HepG2 (cell line): ENCODE measurements at places on chromosomes 7 and 10.
A peak's percentile ranks its signal among the peaks of the same experiment; 100 is the strongest.

DNA sequence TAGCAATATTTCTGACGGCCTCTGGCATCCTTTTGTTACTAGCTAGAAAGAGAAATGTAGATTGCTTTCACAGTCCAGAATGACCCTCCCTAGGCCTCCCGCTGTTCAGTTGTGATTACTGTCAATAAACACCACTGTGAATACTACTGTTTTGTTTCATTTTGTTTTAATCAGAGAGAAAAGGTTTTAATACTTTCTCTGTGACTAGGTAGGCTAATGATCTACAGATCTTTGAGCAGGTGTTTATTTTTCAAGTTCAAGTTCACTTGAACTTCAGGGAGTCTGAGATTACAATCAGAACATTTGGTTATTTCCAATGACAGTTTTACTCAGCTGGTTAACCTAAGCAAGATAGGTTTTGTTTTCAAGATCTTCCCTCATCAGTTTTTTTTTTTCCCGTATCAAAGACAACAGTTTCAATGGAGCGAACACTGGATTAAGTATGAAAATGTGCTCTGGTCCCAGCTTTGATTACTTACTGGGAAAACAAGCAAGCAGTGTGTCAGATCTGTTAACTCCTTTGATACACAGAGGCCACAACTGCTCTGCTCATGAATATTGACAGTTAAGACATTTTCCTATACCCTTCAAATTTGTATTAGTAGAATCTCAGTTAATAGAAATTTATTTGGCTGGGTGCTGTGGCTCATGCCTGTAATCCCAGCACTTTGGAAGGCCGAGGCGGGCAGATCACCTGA, 34.8 kb downstream of the VKORC1L1 start:
- peak; percentile 34 for DNase-seq
- H3K27me3 ChIP-seq = no peaks in the 10 kb centered on the region
- no peaks in the 10 kb centered on the region; the same call in 2 of the 3 replicates for H3K36me3 ChIP-seq
- H3K4me3 ChIP-seq = no peak overlapping the region

DNA sequence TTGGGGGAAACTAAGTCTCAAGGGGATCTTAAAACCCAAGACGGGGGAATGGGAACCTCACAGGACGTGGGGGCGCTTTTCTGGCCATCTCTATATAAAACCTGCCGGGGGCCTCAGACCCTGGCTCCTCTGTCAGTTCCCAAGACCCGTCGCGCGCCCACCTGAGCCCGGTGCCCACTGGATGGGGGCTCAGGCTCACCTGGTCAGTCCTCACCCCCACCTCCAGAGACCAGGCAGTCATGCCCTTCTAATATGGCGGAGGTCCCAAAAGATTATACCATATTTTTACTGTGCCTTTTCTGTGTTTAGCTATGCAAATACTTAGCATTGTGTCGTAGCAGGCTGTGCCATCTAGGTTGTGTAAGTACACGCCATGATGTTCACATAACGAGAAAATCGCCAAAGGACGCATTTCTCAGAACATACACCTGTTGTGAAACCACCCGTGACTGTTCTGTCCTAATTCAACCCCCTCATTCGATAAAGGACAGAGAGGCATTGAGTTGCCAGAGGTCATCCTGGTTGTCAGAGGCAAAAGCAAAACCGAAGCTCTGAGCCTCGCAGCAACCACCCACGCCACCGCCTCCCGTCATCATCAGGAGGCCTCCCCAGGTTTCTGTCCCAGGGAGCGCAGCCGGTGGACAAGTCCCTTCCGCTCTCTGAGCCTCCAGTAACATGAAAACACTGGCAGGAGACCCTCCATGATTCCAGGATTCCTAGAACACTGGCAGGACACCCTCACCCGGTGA, 28.9 kb downstream of the OAT start:
- no peak overlapping the region for H3K27ac ChIP-seq
- no peaks in the 10 kb centered on the region for H3K36me3 ChIP-seq
- H3K4me1 ChIP-seq = peaks cover 18% of the 10 kb centered on the region; the same call in 1 of the 2 replicates
- peaks cover 3% of the 10 kb centered on the region for H3K27me3 ChIP-seq
- peak overlapping the region; percentile 22; the same call in 1 of the 2 replicates for H3K4me3 ChIP-seq

DNA sequence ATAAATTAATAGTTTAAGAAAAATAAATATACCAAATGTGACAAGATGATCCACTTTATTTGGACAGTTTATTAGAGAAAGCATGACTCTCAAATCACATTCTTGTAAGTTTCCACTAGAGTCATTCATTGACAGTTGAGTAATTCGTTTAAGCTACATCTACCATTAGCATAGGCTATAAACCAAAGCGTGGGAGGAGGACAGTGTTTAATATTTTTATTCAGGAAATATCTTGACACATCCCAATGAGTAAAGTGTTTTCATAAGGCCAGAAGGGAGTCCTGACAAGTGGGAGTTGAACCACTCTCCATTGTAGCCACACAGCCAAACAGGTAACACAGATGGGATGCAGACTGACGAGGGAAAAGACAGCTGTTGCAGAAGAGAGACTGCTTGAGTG, 386.5 kb upstream of the SEMA3D start:
- H3K4me3 ChIP-seq = no peak overlapping the region
- H3K36me3 ChIP-seq = no peaks in the 10 kb centered on the region
- H3K27ac ChIP-seq = no peak overlapping the region
- H3K27me3 ChIP-seq = no peaks in the 10 kb centered on the region

GRCh38 chr7:143876218-143876617, 25.8 kb downstream of the TCAF1 start:
- peaks cover 2% of the 10 kb centered on the region; the same call in 1 of the 2 replicates for H3K36me3 ChIP-seq
- H3K4me1 ChIP-seq = peaks cover 20% of the 10 kb centered on the region
- H3K4me3 ChIP-seq = no peak overlapping the region
- no peak for DNase-seq

- DNase-seq = no peak
- H3K27me3 ChIP-seq = no peaks in the 10 kb centered on the region; the same call in none of the 2 replicates
- no peaks in the 10 kb centered on the region for H3K4me1 ChIP-seq
- no peaks in the 10 kb centered on the region for H3K36me3 ChIP-seq
- no peak overlapping the region for H3K4me3 ChIP-seq
Measured at GRCh38 chr7:141431140-141431479, 120.1 kb upstream of the AGK start.
